G401 (cell line): ENCODE measurements at places on chromosomes 16 and 17. TPM values are rescaled to one million over a fixed set of nuclear protein-coding genes. Genes with fewer than 3 reads are reported as not detected.

- peak; percentile 11 for DNase-seq
Measured at GRCh38 chr16:84648595-84649510, 542 bp downstream of the KLHL36 start.

GRCh38 chr17:49223517-49224197 lies 6.9 kb downstream of the PHOSPHO1 start:
- DNase-seq = peak; percentile 18

Gene TMED6
- not detected in 2 replicates for total RNA-seq

GRCh38 chr16:57977418-57978069 lies 6.6 kb upstream of the CNGB1 start:
- DNase-seq = no peak

DNA sequence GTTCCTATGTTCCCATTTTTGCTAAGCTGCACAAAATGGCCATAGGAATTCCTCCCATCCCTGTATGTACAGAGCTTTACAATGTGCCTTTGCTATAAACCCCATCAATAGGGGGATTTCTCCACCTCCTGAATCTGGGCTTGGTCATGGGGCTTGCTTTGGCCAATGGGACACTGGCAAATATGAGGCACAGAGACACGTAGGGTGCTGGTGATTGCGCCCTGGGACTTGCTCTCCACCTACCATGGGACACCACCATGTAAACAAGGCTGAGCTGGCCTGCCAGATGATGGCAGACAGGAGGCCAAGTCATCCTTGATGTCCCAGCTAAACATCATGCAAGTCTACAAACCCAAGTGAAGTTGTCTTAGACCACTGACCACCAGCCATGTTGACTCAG lies 15.3 kb upstream of the ALDH3A1 start:
- DNase-seq = no peak

DNA sequence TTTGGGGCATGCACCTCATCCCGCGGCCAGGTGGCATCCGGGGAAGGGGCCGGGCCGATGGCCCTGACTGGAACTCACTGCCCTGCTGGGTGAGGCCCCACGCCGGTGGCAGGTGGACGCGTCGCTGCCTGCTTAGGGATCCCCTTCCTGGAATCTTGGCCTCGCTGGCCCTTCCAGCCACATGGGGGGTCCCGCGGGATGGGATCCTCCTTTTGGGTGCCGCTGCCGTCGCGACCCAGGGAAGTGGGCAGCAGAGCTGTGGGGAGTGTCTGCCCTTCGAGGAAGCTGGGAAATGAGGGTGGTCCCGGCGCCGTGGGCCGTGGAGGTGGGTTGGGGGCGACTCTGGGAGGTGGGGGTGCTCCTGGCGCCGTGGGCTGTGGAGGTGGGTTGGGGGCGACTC lies 12.8 kb downstream of the METRNL start:
- DNase-seq = no peak
